ENCODE measurements at places on chromosomes 7 and 10.

DNA sequence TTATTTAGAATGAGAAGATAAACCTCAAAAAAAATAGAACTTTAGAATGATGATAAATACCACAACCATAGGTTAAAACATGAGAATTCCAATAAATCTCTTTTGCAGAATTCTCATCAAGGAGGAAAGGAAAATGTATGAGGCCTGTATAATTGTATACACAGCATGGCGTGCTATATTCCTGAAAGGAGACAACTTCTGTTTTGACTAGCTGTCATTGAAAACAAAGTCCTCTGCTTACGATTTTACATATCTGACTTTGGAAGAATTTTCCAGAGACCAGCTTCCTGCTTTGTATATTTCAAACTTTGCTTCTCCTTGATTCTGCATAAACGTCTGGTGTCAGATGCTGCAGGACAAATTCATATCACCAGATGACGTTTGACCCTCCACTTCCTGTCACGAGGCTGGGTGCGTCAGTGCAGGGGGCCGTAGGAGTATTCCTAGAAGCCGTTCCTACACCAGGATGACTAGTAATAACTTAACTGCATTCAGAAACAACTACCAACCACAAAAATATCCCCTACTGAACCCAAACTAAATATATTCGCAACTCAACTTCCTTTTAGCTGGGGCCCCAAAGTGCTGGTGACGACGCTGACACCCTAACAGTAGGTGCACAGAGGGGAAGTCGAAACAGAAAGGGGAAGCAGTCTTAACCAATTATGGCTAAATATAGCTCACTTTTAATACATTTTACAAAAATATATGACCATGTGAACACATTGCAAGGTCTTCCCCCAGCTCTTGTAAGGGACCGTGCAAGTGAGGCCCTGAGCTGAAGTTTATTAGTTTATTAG is 178.6 kb upstream of the INHBA start:
- DNase-seq, result no peak

DNA sequence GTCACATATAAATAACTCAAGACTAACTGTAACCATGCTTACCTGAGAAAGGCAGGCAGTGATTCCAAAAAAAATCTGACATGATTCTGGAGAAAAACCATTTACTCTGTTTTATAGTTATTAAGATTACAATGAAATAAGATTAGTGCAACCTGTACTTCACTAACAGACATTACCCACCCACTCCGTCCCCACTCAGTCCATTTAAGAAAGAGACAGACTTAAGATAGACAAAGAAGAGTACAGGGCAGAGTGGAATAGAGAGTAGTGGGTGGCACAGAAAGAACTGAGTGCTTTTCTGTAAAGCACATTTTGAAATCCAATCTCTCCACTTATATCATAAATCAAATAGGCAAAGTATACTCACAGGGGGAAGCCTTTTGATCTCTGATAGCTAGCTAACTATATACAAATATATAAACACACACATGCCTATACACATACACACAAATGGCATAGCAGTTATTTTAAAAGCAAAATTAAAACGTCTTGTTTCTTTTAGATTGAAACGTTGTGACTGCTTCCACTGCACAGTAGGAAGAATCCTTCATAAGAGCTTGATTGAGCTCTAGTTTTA is 11.9 kb downstream of the PAXIP1 start:
- DNase-seq, result no peak

GRCh38 chr10:31028081-31028480 is 3.6 kb downstream of the ZNF438 start:
- DNase-seq, result no peak

GRCh38 chr10:47368431-47369180 is 15.5 kb downstream of the ZNF488 start:
- DNase-seq, result no peak

- DNase-seq, result no peak
These were observed 24.7 kb downstream of the GET4 start for GRCh38 chr7:901041-901387.

- DNase-seq, result no peak
These were observed 105.5 kb downstream of the HGF start for GRCh38 chr7:81664304-81664703.

- DNase-seq, result no peak
These were observed 69.7 kb downstream of the CPVL start for GRCh38 chr7:29076631-29077030.

DNA sequence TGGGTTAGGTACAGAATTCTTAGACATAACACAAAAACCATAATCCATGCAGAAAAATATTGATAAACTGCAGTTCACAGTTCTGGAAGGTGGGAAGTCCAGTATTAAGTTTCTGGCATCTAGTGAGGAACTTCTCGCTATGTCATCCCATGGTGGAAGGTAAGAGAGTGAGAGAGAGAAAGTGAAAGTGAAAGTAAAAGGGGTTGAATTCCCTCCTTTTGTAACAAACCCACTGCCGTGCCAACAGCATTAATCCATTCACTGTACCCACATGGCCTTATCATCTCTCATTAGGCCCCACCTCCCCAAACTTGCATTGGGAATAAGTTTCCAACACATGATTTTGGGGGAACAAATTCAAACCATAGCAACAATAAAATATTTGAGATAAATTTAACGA is 17.1 kb downstream of the ZNF485 start:
- DNase-seq, result no peak

DNA sequence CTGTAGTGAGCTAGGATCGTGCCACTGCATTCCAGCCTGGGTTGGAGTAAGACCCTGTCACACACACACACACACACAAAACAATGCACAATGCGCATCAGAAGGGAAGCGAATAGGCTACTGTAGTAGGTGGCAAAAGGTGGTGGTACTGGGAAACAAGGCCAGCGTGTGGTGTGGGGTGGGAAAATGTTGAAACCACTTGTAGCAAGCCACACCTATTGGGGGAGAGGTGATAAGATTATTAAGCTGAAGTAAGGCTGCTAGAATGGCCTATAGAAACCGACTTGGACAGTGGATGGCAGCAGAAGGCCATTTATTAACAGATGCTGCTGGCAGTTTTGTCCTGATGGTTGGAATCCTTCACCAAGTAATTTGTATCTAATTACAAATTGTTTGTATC is 7.2 kb upstream of the CHCHD1 start:
- DNase-seq, result no peak

- no peak for DNase-seq
These were observed 4.1 kb downstream of the JAKMIP3 start for GRCh38 chr10:132069849-132070182.

DNA sequence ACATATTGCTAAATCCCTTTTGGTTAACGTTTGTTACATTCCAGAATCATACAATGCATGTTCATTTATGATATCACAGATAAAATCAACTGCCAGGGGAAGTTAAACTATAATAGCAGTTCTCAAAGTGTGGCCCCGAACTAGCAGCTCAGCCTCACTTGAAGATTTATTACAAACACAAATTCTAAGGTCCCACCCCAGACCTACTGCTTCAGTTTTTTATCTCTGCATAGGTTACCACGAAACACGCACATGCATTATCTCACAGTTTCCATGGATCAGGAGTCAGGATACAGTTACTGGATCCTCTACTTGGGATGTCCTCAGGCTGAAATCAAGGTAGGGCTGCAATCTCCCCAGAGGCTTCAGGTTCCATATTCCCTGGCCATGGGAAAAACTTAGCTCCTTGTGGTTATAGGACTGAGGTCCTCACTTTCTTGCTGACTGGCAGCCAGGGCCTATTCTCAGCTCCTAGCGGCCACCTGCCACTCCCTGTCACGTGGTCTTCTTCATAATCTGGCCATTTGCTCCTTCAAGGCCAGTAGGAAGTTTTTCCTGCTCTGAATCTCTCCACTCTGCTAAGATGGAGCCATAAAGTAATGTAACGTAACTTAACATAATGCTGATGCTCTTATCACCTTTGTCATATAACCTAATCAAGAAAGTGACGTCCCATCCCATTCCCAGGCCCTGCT is 50.5 kb upstream of the YAE1 start:
- no peak for DNase-seq

GRCh38 chr7:34653787-34654186 is 4.2 kb upstream of the NPSR1 start:
- no peak for DNase-seq

GRCh38 chr10:75238182-75239095 is 2.7 kb upstream of the COMTD1 start:
- no peak for DNase-seq

GRCh38 chr10:78524941-78525340 is 491.3 kb downstream of the RPS24 start:
- DNase-seq, result no peak

DNA sequence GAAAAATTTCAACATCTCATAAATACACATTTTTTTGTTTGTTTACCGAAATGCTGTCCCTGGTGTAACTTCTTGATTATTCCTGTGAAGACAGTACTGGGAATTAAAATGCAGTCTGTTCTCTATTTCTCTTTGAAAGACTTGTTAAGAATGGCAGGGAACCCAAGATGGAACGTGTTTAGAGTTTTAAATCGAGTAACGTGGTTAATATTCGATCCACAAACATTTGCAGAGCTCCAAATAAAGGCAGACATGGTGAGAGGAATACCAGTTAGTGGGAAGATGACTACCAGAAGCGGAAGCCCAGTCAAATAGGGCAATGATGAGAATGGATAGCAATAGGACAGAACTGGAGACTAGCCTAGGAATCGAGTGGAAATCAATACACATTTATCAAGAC is 6.7 kb downstream of the PON3 start:
- no peak for DNase-seq

DNA sequence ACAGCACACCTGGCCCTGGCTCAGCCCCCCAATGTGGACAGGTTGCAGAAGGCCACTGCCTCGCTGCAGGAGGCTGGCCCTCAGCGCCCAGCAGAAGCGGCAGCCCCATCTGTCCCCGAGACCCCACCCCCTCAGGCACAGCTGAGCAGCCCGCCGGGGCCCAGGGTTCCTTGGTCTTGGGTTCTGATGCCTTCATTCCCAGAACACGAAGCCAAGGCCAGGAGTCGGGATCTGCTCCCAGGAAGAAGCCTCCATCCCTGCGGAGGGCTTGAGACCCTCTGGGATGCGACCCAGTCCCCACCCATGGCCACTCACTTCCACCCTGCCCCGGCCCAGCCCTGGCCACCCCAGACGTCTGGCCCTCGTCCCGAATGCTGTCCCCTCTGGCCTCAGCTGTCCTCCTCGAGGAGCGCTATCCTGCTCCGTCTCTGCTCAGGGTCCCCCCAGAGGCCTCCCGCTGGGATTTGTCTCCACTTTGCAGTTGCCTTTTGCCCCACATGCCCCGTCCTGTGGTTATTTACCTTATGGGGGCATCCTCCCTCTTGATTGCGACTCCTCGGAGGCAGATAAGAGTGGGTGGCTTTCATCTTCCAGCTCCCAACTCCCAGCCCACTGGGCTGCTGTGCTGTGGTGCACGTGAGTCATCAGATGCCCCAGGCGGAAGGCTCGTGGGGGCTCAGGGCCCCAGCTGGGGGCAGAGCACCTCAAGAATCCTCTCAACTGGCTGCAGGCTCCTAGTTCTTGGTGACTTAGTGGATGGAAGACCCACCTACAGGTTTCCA is 97.5 kb downstream of the MKI67 start:
- no peak for DNase-seq

DNA sequence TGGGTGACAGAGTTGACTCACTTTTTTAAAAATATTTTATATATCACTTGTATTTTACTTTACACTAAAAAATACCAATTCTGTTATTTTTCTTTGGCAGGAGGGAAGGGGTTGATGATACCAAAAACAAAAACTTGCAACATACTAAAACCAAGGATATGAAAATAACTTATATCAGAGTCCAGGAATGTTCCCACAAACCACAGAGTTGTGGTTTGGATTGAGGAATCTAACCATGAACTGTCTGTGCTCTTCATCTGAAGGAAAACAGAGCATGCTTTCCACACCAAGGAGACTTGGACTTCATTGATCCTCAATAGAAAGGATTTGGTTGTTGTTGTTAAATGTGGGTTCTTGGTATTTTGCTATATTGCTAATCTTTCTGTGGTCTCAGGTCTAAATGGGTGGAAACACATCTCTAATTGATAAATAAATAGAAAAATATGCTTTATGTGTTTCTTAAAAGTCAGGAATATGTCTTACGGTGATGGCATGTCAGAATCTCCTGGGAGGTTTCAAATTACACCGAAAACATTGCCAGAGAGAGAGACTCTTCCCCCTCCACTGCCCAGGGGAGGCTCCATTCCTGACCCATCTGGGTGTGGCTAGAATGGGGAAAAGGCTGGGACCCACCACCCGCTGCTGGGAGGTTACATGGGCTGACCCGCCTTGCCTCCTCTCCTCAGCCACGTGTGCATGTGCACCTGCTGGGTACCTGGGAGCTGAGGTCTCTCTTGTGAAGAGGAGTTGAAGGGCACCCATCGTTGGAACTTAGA is 46.9 kb upstream of the STK17A start:
- peak; percentile 66 for DNase-seq

GRCh38 chr10:35368485-35369048 is 32.3 kb downstream of the CCNY start:
- no peak for DNase-seq

- DNase-seq, result no peak
These were observed at the start of gene CRHR2 for GRCh38 chr7:30682212-30683083. Gene CRHR2, minus strand, starts transcription at chr7:30682456. Its CDS starts 176 bp downstream, at chr7:30682280.

DNA sequence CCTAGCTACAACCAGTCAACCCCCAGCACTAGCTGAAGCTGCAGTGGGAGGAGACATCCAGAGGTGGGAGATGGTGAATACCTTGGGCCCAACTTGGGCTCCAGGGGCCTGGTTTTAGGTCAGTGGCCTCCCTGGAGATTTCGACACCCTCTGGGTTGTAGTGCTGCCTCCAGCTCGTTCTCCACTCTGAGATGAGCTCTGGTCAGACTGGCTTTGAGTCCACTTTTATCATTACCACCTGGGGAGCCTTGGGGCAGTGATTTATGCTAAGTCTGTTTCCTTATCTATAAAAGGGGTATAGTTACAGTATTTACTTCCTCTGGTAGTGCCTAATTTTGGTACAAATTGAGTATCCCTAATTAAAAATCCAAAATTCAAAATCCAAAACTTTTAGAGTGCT is 22.8 kb downstream of the PPIA start:
- no peak for DNase-seq

- no peak for DNase-seq
These were observed 11.7 kb downstream of the PRF1 start for GRCh38 chr10:70590655-70591416.

- no peak for DNase-seq
These were observed 51.0 kb downstream of the CFAP46 start for GRCh38 chr10:132891368-132891767.

- DNase-seq, result no peak
These were observed 364 bp downstream of the ZNF518A start for GRCh38 chr10:96130326-96130995.
